ENCODE measurements at places on chromosomes 2 and 18.

DNA sequence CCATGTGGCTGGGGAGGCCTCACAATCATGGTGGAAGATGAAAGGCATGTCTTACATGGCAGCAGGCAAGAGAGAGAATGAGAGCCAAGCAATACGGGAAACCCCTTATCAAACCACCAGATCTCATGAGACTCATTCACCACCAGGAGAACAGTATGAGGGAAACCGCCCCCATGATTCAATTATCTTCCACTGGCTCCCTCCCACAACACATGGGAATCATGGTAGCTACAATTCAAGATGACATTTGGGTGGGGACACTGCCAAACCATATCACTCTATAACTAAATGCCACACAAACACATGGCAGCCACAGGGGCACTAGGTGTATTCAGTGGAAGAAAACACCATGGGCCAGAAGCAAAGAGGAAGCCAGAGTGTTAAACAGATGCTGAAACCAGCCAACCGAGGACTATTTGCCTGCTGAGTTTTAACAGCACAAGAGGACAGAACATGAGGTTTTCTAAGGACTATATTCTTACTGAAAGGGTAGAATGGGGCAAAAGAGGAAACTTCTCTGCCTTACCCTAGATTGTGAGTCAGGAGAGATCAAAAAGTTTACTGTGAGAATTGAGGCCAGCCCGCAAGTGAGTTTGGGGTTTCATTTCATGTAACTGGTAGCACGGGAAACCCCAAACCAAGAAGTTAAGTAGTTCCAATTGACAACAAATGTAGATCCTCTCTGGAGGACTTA, 49.2 kb downstream of the SIGLEC15 start:
- peak; percentile 61 for DNase-seq

DNA sequence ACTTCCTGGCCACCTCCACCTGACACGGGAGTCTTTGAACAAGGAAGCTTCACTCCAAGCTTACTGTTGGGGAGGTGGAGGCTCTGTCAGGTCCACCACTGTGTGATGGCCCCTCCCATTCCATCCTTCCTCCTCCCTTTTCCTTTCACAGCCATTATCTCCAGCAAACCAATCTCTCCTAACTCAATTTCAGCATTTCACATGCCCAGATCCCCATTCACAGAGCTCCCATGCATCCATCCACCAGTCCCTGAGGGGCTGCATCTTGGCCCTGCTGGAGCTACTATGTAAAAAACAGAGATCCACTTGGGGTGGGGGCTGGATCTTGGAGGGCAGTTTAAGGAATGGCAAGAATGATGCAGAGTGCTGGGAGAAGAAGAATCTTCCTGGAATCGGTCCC, 129.0 kb upstream of the COPS8 start:
- no peak for DNase-seq

- no peak for DNase-seq
These were observed 862.3 kb downstream of the SUCLG1 start for GRCh38 chr2:83596592-83597282.

GRCh38 chr2:130374587-130375290, 18.9 kb downstream of the PTPN18 start:
- no peak for DNase-seq

- no peak for DNase-seq
These were observed 14.7 kb downstream of the CAPN10 start for GRCh38 chr2:240601061-240601830.

- DNase-seq = no peak
These were observed 195.4 kb downstream of the SPP2 start for GRCh38 chr2:234245945-234246344.

DNA sequence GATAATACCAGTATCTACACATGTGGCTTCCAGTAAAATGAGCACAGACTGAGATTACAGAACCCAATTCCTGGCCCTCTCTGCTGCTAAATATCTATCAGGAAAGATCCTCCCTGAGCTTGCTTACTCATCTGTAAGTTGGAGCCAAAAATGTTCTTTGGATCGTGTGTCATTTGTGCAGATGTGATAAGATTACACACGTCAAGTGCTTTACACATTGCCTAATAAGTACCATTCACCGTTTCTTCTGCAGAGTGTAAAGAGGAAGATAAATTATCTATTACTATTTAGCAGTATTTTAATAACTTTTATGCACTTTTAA, 23.2 kb upstream of the SLC20A1 start:
- DNase-seq = no peak

GRCh38 chr18:45660746-45661145, 45.5 kb downstream of the SLC14A2 start:
- DNase-seq = no peak

- DNase-seq = no peak
These were observed 22.8 kb upstream of the PPP4R1 start for GRCh38 chr18:9637036-9637767.

- DNase-seq = no peak
These were observed 53.5 kb upstream of the RMDN2 start for GRCh38 chr2:37871456-37872191.

DNA sequence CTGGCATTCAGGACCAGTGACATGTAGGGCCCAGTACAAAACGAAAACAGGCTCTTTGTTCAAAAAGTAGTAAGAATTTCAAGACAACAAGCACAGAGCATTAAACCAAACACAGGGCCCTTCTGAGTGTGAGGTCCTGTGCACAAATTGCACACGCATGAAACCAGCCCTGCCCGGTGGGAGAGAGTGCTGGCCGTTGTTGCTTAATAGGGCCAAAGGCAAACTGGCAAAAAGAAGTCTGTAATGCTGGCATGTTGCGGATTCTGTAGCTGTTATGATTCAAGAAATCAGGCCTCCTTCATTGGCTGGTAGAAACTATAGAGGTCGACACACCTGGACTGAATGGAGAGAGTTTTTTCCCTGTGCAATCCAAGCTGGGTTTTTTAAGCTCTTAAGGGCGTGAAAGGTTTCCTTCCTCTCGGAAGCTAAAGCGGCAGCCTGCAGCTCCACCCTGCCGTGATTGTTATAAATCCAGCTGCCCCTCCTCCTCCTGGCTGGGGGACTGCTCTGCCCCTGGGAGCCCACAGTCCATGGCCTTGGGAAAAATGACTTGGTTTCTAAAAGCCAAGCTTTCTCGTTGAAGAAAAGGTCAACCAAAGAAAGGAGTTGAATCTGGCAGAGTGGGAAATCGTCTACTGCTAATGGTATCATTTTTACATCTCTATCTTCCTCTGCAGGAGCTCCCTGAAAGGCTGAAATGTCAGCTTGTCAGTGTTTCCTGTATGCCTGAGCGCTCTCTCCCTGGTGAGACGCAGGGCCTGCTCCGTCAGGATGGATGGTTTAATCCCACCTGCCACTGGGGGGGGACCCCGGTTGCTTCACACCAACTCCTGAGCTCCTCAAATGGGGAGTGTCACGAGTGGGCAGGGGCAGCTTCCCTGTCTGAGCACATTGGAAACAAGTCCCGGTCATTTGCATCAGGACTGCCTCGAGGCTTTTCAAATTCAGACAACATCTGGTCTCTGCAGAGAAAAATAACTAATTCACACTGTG, 143.6 kb downstream of the ALPK2 start:
- no peak for DNase-seq

GRCh38 chr2:236857246-236857645, 228.4 kb upstream of the COPS8 start:
- DNase-seq = no peak

DNA sequence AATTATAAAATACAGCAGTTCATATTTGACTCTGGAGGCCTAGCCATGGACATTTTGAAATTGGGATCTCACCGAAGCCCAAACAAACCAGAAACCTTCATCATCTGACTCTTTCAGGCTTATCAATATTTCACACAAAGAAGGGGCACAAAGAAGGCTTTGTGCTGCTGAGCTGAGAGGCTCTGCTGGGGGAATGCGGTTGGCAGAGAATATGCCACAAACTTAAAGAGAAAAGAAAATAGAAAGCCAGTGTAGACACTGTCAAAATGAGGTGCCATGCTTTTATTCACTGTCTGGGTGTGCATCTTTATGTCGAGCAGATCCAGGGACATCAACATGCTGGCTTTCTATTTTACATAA, 162.6 kb downstream of the QPCT start:
- no peak for DNase-seq

DNA sequence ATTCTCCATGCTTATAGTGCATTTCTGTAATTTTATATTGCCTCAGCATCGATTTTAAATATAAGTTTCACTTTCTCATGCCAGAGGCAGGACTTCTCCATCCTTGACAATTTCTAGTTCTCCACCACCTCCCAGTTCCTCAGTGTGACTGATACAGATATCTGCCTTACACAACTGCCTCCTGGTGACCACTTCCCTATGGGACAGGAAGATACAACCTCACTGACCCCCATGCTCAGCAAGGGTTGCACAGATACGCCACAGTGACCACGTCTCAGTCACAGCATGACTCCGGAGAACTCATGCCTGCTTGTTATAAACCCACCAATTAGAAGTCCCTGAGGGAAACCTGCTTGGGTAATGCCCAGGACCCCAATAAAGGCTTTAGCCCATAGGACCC, 284.0 kb upstream of the MC4R start:
- DNase-seq = no peak

DNA sequence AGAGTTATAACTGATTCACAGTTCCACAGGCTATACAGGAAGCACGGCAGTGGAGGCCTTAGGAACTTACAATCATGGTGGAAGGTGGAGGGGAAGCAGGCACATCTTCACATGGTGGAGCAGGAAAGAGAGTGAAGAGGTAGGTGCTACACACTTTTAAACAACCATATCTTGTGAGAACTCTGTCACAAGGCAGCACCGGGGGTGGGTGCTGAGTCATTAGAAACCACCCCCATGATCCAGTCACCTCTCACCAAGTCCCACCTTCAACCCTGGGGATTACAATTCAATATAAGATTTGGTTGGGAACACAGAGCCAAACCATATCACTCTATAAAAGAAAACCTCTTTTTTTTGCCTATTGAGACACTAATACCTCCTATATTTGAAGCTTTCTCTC, 1108.5 kb upstream of the CDH2 start:
- no peak for DNase-seq

GRCh38 chr2:190846746-190847145, 33.9 kb upstream of the GLS start:
- no peak for DNase-seq

DNA sequence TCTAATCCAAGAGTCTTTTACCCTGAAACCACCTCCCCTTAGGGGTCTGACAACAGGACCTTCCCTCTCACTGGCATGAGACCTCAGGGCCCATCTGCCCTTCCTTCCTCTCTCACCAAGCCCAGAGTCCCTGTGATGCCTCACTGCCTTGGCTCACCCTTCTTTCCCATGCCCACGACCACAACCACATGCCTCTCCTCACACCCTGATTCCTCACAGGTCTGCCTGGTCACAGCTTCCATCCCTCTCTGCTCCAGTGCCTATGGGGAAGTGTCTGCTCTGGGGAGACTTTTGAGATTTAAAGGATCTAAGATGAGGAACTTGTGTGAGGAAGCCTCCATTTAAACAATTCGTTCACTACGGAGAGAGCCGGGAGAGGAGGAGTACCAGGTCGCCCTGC, 98.9 kb upstream of the SH3BP4 start:
- DNase-seq = no peak

GRCh38 chr2:55084641-55085040, 34.4 kb upstream of the RTN4 start:
- DNase-seq = no peak

GRCh38 chr18:48365965-48366364, 43.2 kb downstream of the ZBTB7C start:
- no peak for DNase-seq

- no peak for DNase-seq
These were observed 32.1 kb downstream of the MARCHF7 start for GRCh38 chr2:159744363-159744762.

- no peak for DNase-seq
These were observed 37.3 kb downstream of the PTCD3 start for GRCh38 chr2:86143307-86143706.

DNA sequence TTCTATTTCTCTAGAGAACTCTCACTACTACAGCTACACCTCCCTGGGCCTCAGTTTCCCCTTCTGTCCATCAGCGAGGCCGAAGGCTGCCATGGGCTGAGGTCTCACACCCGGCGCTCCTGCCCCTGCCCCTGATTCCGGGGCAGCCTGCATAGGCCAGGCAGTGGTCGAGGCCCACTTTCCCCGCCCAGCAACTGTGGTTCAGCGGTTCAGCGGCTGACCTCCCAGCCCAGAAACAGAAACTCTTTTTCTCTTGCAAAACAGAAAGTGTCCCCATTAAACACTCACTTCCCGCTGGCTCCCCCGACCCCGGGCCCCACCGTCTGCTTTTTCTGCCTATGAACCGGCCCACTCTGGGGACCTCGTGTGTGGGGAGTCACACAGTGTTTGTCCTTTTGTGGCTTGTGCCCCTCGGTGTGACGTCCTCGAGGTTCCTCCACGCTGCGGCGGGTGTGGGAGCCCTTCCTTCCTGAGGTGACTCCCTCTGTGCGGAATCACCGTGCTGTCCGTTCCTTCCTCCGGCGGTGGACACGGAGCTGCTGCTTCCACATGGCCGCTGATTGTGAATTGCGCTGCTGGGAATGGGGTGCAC, 16.0 kb downstream of the PDCD1 start:
- DNase-seq = no peak

DNA sequence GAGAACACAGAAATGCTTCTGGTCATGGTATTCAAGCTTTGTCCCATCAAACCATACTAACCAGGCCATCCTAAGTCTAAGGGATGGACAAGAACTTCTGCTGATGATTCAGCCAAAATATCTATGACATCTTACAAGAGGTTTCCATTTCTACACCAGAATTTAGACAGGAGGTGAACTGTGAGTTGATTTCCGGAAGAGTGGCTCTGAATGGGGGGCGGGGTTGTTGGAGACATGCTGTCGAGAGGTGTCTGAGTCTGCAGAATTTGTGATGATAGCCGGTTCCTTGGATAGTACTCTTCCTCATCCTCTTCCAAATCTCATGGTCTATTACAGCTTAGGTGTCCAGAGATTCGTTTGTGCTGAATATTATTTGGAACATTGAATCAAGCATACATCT, 408.7 kb upstream of the TCF4 start:
- DNase-seq = no peak

- DNase-seq = no peak
These were observed 37.5 kb downstream of the SCN1A start for GRCh38 chr2:166090346-166090745.

GRCh38 chr18:48735080-48735676, 196.3 kb downstream of the CTIF start:
- no peak for DNase-seq

GRCh38 chr2:207503234-207503633, 26.5 kb upstream of the CREB1 start:
- no peak for DNase-seq

GRCh38 chr2:5877360-5877759, 185.2 kb downstream of the SOX11 start:
- DNase-seq = no peak

DNA sequence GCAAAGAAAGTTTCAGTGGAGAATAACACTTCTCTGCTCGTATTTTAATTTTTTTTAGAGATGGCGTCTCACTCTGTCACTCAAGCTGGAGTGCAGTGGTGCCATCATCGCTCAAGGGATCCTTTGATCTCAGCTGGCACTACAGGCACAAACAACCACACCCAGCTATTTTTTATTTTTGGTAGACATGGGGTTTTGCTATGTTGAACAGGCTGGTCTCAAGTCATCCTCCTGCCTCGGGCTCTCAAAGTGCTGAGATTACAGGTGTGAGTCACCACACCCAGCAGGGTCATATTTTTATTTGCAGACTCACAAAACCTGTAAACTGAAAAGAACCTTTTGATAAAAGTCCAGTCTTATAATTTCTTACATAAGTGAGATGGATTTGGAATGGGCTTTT, 2.6 kb downstream of the TRAK2 start:
- no peak for DNase-seq
